ENCODE measurements at places on chromosomes 6 and 20.

- peak; percentile 66 for DNase-seq
These were observed 1.6 kb upstream of the HEY2 start for GRCh38 chr6:125747589-125748405.

GRCh38 chr6:6678185-6678671, 89.7 kb downstream of the LY86 start:
- DNase-seq, result peak; percentile 71

DNA sequence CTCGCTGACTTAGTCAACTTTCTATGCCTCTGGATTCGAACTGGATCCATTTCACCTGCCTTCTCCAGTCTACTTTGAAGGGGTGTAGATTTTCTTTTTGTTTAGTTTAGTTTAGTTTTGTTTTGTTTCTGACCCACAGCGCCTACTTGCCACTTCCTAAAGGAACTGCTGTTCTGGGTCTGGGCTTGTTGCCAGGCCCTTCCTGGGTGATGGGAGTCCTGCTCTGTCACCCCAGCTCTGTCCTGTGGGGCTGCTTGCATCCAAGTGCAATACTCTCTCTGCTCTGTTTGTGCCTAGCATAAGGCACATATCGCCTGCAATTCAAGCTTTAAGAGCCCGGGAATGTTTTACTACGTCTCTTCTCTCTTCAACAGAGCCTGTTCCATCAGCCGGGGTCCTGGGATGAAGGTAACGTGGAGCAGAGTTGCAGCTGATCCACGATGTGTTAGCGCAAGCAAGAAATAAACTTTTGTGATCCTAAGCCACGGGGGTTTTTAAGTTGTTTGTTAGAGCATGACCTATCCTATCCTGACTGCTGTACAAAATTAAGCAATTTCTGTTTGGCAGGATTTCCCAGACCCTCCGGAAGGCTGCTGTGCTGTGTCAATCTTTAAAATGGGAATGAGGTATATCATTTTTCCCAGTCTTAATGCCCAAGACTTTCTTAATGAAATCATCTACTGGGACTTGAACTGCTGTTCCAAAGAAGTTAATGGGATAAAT, 30.9 kb upstream of the TAGAP start:
- DNase-seq, result no peak

DNA sequence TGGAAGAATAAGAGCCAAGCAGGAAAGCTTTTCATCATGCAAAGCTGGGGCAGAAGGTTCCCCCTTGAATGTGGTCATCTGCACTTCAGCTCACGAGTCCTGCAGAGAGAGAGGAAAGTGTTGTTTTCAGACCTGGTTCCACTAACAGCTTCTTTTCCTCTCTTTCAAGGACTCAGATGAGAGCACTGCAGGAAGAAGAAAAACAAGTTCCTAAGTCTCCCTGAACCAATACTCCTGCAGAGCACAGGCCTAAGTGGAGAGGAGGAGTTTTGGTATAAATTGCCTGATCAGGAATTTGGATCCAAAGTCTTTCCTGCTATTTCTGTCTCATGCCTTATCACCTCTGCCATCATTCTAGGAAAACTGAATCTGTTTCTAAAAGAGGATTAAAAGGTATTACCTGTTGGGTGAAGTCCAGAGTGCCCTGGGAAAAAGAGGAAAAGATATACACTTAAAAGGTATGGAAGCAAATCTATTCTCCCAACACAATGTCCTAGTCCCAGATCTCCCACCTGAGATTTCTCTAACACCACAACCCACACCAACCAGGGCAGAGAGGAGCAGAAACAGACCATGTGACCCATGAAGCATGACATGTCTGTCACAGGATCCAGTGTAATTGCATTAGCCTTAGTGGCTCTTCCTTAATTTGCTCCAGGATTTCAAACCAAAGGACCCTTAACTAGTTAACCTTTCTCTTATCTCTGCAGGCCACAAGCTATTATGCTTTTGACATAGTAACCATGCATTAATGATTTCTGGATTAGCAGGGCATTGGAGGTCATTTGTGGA, 12.2 kb downstream of the HLA-DRB5 start:
- DNase-seq, result no peak

GRCh38 chr20:63894358-63895201, at the start of gene DNAJC5:
DNAJC5 (plus strand) TSS chr20:63895126; CDS start chr20:63928346, 33,220 bp downstream.
- DNase-seq, result peak; percentile 96

DNA sequence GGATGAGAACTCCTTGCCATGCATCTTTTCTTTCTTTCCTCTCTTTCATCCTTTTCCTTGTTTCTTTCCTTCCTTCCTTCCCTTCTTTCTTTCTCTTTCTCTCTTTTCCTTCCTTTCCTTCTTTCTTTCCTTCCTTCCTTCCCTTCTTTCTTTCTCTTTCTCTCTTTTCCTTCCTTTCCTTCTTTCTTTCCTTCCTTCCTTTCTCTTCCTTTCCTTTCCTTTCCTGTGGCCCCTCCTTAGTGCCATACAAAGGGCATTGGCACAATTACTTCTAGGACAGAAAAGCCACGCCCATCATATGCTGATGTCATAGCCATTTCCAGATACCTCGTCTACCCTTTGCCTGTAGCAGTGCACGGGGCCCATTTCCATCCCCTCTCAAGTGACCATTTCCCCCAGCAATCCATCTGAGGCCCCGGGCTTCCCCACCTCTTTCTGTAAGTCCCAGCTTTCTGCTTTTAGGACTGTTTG, 2.2 kb upstream of the CENPB start:
- no peak for DNase-seq

- no peak for DNase-seq
These were observed 185.1 kb downstream of the COL19A1 start for GRCh38 chr6:70051197-70052124.

GRCh38 chr20:51526106-51526470, 16.4 kb downstream of the NFATC2 start:
- no peak for DNase-seq

GRCh38 chr6:33428966-33429749, 9.3 kb downstream of the SYNGAP1 start:
- no peak for DNase-seq

GRCh38 chr6:134503585-134504281, 185.8 kb upstream of the SGK1 start:
- DNase-seq, result no peak

All from LoVo (cell line).